Thoracic aorta (tissue), 2 donors: ENCODE measurements at places on chromosomes 11 and 22. TPM values are rescaled to one million over a fixed set of nuclear protein-coding genes. Genes with fewer than 3 reads are reported as not detected.

The MAJIN gene
- total RNA-seq: not detected

The CTR9 gene
- total RNA-seq: 15.0 TPM

The UCP3 gene
- total RNA-seq: 13.9 TPM

The MRGPRX3 gene
- total RNA-seq: not detected

The KRTAP5-1 gene
- not detected for total RNA-seq

- DNase-seq: no peak
Observed at GRCh38 chr22:36853407-36854099, 7.3 kb upstream of the NCF4 start.

- no peak for DNase-seq
Observed at GRCh38 chr11:57476757-57477506, 16.6 kb downstream of the RTN4RL2 start.

DNA sequence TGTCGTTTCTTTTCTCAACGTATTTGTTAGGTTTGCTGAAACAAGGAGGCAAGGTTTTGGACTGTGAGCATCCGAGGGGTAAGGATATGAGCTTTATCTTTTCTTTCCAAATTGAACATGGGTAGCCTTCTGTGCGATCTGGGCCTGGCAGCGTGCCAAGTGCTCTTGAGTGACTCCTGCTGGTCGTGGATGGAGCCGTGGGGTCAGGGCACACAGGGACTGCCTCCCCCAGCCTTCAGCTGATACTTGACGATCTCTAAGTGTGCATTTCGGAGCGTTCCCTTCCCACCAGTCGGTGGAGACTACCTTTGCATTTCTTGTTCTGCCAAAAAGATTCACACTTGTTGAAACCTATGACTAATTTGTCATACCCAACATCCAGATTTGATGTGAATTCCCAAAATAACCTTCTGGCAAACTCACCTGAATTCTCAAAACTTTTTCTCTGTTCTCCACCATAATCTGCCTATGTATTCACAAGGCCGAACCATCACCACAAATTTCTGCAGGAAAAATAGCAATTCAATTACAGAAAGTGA is 40.1 kb upstream of the CLMP start:
- peak; percentile 13 for DNase-seq

DNA sequence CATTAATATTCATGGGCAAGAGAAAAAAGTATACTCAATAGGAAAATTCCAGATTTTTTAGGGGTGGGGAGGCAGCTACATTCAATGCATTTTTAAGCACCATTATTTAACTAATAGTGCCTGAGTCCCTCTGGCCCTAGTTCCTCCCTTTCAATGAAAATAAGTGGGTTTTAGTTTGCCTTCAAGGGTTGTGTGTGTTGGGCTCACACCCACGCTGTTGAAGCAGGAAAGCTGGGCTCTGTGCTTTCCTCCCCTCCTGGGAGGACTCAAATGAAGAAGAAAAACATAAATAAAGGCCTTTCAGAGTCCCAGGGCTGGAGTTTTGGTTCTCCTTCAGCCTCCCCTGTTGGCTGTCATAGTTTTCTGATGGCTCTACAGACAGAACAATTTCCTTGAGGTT is 366.2 kb downstream of the MIAT start:
- DNase-seq: no peak

- no peak for DNase-seq
Observed at GRCh38 chr22:44391481-44392445, 79.0 kb upstream of the SHISAL1 start.

DNA sequence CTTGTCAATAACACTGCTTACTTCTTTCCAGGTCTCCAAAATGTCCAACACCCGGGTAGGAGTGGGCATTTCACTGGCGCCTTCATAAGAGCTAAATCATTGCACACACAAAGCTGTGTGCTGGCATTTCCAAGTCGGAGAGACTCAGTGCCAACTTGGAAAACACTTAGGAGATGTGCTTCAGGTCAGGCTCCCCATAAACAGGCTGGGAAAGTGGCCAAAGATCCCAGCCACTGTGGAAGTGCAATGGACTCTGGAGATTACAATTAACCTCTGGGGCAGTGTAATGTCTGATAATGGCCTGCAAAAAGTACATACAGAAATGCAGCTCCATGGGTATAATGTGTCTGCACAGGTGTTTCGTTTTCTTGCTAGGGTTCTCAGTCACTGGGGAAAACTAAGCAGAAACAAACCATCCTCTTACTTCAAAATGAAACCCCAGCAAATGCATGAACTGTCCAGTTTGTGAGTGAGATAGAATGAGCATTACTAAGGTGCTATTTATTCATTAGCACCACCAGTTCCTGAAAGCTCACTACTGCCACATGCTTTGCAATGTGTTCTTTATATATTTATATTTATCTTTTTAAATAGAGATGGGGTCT is 79.0 kb downstream of the ABTB2 start:
- no peak for DNase-seq

DNA sequence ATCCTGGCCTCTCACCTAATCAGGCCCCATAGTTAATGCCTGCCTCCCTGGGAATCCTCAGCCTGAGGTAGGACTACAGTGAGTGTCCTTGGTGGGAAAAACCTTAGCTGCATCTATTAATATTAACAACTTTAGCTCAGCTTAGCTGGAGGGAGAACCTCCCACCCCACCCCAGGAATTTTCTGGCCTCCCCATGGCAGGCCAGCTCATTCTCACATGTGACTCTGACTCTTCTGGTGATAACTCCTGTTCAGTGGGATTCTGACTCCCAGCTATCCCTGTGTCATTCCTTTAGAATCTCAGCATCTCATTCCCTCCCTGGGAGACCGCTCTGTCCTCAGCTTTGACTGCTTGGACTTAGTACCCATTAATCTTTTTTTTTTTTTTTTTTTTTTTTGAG is 14.5 kb downstream of the ART5 start:
- no peak for DNase-seq
